Nephron progenitor cell (in vitro differentiated cells): ENCODE measurements at places on chromosomes 6 and 20.

GRCh38 chr6:64062960-64063683 lies 427.5 kb downstream of the PHF3 start:
- H3K36me3 ChIP-seq, result no peaks in the 10 kb centered on the region
- DNase-seq, result no peak
- no peak overlapping the region for H3K27ac ChIP-seq
- no peak overlapping the region for H3K4me3 ChIP-seq
- H3K27me3 ChIP-seq, result no peaks in the 10 kb centered on the region
- no peaks in the 10 kb centered on the region for H3K4me1 ChIP-seq

DNA sequence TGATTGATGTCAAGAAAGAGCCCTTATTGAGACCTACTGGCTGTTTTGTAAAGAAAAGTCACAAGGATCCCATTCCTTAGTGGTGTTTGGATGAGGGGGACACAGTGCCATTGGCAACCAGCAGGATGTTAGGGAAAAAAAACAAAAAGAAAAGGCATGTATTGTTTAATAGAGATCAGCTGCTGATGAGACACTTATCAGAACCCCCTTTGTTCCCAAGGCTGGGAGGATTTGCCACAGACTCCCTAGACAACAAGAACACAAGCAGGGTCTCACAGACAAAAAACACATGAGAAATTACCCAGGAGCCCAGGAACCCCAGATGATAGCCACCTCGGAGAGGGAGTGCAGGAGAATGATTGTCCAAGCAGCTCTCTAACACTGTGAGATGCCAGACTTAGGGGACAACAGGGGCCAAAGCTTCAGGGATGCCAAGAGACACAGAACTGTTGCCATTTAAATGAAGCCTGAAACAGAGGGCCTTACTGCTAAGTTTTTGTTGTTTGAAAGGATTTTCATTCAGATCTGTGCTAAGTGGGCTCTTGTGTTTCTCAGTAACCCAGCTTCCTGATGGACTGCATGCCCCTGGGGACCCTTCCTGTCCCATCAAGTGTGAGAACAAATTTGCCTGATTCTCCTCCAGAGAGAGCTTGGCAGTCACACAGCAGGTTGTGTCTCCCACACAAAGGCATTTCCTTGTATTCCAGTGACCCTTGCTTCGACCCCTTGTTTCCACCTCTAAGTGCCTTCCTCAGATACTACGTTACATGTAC lies 48.7 kb upstream of the HEY2 start:
- peaks cover 41% of the 10 kb centered on the region for H3K4me1 ChIP-seq
- DNase-seq, result peak; percentile 3
- H3K36me3 ChIP-seq, result no peaks in the 10 kb centered on the region
- H3K27ac ChIP-seq, result peak overlapping the region; percentile 98
- peaks cover 9% of the 10 kb centered on the region for H3K27me3 ChIP-seq
- peak overlapping the region; percentile 1 for H3K4me3 ChIP-seq

DNA sequence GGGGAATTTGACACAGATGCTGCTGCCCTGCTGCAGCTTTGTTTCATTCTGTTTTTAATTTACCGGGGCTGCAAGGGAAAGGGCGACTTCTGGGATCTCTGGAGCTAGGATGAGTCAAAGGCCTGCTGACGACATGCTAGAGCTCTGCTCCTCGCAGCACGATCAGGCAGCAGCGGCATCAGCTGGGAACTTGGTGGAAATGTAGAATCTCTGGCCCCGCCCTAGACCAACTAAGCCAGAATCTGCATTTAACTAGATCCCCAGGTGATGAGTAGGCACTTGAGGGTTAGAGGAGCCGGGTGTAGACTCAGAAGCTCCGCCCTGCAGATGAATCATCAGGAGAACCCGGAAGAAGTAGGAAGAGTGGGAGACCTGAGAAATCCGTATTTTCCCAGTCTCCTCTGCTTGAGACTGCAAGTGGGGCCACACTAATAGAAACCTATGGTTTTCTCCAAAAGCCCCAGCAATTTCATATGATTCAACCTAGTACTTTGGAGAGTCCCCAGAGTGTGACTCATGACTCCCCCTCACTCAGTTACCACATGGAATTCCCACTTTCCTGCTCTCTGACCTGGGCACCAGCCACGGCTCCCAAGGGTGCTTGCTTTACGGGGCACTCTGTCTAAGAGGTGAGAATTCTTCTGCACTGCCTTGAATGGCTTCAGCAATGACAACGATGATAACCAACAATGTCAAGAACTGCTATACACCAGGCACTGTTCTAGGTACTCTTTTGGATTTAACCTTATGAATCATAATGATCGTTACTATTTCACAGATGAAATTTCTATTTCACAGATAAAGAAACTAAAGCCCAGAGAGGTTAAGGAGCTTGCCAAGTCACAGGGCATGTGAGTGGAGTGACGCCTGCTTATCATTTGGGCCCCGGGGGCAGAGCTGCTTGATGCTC lies 18.1 kb downstream of the TUBB2B start:
- peaks cover 41% of the 10 kb centered on the region for H3K4me1 ChIP-seq
- H3K27me3 ChIP-seq, result peaks cover 7% of the 10 kb centered on the region
- no peak overlapping the region for H3K27ac ChIP-seq
- peaks cover under 1% of the 10 kb centered on the region for H3K36me3 ChIP-seq

DNA sequence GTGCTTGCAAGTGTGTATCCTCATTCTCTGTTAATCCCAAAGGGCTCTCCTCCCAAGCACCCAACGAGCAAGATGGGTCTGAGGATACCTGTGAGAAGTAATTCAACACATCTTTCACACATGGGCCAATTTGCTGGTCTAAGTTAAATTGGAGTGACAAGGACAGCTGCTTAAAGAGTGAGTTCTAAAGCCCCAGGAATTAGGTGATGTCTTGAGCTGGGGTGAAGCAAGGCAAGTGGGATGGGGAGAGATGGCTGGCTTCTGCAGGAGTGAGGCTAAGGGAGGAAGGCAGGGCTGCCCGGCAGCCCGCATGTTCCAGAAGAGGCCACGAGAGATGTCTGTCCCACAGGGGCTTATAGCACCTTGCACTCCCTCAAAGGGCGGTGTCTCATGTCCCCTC lies 288.5 kb downstream of the CDH26 start:
- H3K27ac ChIP-seq, result no peak overlapping the region
- H3K4me3 ChIP-seq, result no peak overlapping the region
- DNase-seq, result no peak
- H3K27me3 ChIP-seq, result peaks cover 24% of the 10 kb centered on the region

GRCh38 chr6:18748314-18748713 lies 361.2 kb downstream of the RNF144B start:
- DNase-seq, result no peak
- peaks cover 7% of the 10 kb centered on the region for H3K4me1 ChIP-seq
- peaks cover 7% of the 10 kb centered on the region for H3K27me3 ChIP-seq
- no peak overlapping the region for H3K4me3 ChIP-seq

DNA sequence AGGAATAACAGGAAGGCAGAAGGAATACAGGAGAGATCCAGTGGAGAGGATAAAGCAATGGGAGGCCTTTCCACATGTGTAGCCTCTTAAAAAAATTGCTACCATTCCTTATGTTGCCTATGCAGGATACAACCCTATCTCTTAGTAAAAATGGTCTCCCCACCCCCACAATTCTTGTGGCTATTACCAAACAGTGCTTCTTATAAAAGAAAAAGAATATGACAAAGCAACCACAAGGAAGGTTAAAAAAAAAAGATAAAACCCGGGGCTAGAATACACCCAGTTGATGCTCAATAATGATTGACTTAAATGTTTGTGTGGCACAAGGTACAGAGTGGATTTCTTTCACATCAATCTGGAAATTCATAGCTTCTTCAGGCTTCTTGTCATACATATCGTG lies 250.9 kb downstream of the HIVEP2 start:
- DNase-seq, result no peak
- no peak overlapping the region for H3K27ac ChIP-seq
- H3K36me3 ChIP-seq, result no peaks in the 10 kb centered on the region
- H3K4me1 ChIP-seq, result peaks cover 20% of the 10 kb centered on the region
- H3K4me3 ChIP-seq, result no peak overlapping the region

DNA sequence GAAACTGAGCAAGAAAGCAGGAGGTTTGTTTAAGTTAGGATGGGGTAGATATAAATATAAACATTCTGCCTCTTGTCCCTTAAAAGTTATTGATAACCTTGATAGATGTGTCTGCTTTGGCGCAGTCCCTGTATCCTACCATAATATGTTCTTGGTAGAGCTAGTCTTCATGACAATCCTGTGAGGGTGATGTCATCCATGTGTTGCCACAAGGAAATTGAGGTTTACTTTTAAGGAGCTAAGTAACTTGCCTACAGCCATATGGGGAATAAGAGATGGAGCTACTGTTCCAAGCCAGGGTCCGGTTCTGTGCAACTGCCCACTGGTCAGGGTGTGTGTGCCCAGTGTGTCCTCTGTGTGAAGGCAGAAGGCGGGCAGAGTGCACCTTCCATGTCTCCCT lies 78.5 kb downstream of the SSR1 start:
- peaks cover 38% of the 10 kb centered on the region for H3K4me1 ChIP-seq
- H3K27me3 ChIP-seq, result no peaks in the 10 kb centered on the region
- no peak for DNase-seq
- H3K36me3 ChIP-seq, result peaks cover 48% of the 10 kb centered on the region

GRCh38 chr6:169618526-169619490 lies 83.0 kb downstream of the WDR27 start:
- peaks cover 29% of the 10 kb centered on the region for H3K4me1 ChIP-seq
- H3K27ac ChIP-seq, result no peak overlapping the region
- no peaks in the 10 kb centered on the region for H3K27me3 ChIP-seq
- DNase-seq, result no peak
- H3K4me3 ChIP-seq, result no peak overlapping the region

- H3K36me3 ChIP-seq, result no peaks in the 10 kb centered on the region
- peaks cover 33% of the 10 kb centered on the region for H3K27me3 ChIP-seq
- DNase-seq, result no peak
- no peaks in the 10 kb centered on the region for H3K4me1 ChIP-seq
- no peak overlapping the region for H3K4me3 ChIP-seq
Measured at GRCh38 chr6:150373260-150373701, 4.5 kb downstream of the IYD start.

GRCh38 chr20:7499201-7499600 lies 441.1 kb downstream of the HAO1 start:
- H3K27me3 ChIP-seq, result peaks cover 5% of the 10 kb centered on the region
- no peak overlapping the region for H3K27ac ChIP-seq
- H3K4me3 ChIP-seq, result no peak overlapping the region
- no peak for DNase-seq
- peaks cover 5% of the 10 kb centered on the region for H3K4me1 ChIP-seq

DNA sequence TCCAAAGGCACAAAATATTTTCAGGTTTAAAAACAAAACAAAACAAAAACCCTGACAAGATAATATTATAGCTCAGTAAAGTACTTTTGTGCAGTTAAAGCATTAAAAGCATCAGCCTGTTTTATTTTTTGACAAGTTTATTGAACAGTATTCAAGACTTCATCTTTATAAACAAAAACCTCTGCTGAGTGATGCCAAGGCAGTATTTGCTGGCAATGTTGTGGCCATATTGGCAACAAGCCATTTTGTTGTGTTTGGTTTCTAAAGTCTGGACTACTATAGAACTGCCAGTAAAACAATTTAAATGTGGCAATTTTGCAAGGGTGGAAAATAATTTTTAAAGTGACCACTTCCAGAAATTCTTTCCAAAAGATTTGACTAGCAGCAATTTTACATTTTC lies 15.9 kb downstream of the CPNE1 start:
- no peak overlapping the region for H3K4me3 ChIP-seq
- no peaks in the 10 kb centered on the region for H3K4me1 ChIP-seq
- no peak for DNase-seq
- H3K27ac ChIP-seq, result no peak overlapping the region

GRCh38 chr6:17423026-17423425 lies 29.6 kb downstream of the CAP2 start:
- H3K27ac ChIP-seq, result no peak overlapping the region
- DNase-seq, result no peak
- H3K27me3 ChIP-seq, result no peaks in the 10 kb centered on the region
- no peak overlapping the region for H3K4me3 ChIP-seq

DNA sequence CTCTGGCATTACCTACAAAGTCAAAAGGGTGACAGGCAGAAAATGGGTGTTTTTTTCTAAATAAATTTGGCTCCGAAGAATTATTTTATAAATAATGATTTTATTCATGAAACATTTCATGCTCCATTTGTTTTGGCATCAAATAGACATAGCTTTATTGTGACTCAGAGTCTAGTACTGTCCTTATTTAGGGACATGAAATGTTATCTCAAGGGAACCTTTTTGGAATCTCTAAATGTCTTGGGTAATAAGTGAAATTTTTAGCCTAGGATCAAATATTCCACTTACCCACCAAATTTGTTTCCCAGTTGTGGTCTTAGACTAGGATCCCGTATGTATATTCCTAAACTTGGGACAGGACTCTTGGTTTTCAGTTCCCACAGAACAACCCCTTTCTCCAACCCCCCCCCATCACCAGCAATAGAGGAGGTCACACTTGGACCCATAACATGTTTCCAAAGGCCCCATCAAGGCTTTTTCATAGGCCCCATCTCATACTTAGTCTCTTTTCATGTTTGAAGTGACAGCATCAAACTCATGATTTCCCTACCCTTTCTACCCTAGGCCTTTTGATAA lies 81.8 kb downstream of the JAG1 start:
- DNase-seq, result no peak
- H3K36me3 ChIP-seq, result peaks cover 4% of the 10 kb centered on the region
- H3K4me1 ChIP-seq, result peaks cover 30% of the 10 kb centered on the region
- H3K4me3 ChIP-seq, result no peak overlapping the region
- no peak overlapping the region for H3K27ac ChIP-seq

GRCh38 chr6:62764841-62765240 lies 446.4 kb upstream of the FKBP1C start:
- no peak overlapping the region for H3K27ac ChIP-seq
- no peak overlapping the region for H3K4me3 ChIP-seq
- no peaks in the 10 kb centered on the region for H3K27me3 ChIP-seq
- H3K36me3 ChIP-seq, result no peaks in the 10 kb centered on the region

DNA sequence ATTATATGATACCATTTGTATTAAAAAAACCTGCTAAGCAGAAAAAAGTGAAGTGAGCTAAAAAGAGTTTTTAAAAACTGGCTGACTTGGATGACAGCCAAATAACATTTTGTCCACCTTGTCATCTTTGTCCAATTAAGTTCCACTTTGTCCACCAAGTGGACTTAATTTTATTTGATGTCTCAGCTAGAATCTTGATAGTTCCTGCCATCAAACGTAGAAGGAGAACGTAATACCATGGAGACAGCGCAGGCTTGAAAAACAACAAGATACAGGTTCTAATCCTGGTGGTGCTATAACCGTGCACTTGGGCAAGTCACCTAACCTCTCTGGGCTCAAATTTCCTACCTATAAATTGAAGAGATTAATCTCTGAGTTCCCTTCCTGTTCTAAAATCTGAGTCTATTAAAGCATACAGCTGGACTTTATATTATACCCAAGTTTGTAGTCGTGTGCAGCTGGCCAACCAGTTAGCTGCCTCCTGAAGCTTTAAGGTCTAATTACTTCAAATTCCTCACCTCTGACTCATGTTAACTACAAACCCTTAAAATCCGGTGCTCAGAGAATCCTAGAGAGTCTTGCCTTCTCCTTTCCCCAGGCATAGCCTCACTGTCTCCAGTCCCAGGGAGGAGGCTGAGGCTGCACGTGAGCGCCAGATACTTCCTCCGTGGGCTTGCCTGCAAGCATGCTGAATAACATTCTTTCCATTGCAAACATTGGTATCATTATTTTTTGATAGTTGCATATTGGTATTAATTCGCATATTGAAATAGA lies 16.8 kb downstream of the TMEM244 start:
- H3K27me3 ChIP-seq, result peaks cover 4% of the 10 kb centered on the region
- no peaks in the 10 kb centered on the region for H3K36me3 ChIP-seq
- peak; percentile 5 for DNase-seq
- H3K4me1 ChIP-seq, result no peaks in the 10 kb centered on the region
